ENCODE measurements at places on chromosomes 5 and 9.

- DNase-seq: no peak
Measured at GRCh38 chr5:179326122-179326927, 18.9 kb downstream of the ADAMTS2 start.

DNA sequence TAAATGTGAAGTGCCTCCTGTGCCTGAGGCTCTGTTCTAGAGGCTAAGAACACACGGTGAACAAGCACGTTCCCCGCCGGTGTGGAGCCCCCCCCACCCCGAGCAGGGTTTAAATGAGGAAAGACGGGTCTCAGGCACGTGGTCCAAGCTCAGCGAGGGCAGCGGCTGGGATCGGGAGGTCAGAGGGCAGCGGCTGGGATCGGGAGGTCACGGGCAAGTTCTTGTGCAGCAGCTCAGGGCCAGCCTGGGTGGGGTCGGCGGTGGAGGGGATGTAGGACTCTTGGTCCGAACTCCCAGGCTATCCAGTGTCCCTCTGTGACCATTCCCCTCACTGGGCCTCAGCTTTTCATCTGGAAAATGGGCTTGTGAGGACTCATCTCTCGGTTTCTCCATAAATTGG, 2.7 kb upstream of the GBGT1 start:
- DNase-seq: no peak

- no peak for DNase-seq
Measured at GRCh38 chr9:2355697-2355983, 265.9 kb upstream of the VLDLR start.

DNA sequence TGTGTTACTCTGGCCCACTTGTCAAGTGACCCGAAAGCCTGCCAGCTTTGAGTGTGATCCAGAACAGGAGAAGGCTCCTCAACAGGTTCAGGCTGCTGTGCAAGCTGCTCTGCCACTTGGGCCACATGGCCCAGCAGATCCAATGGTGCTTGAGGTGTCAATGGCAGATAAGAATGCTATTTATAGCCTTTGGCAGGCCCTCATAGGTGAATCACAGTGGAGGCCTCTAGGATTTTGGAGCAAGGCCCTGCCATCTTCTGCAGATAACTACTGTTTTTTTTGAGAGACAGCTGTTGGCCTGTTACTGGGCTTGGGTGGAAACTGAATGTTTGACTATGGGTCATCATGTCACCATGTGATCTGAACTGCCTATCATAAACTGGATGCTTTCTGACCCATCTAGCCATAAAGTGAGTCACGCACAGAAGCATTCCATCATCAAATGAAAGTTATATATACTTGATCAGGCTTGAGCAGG, 180.8 kb downstream of the CARTPT start:
- no peak for DNase-seq

- DNase-seq: no peak
Measured at GRCh38 chr5:147712598-147712997, 69.9 kb downstream of the JAKMIP2 start.
